Stimulated activated CD4-positive, alpha-beta T cell treated with anti-CD3 and anti-CD28 coated beads, TNF-alpha, amount 100 ng/mL, for 48 hours (primary cell): ENCODE measurements at places on chromosomes 13 and 19.

DNA sequence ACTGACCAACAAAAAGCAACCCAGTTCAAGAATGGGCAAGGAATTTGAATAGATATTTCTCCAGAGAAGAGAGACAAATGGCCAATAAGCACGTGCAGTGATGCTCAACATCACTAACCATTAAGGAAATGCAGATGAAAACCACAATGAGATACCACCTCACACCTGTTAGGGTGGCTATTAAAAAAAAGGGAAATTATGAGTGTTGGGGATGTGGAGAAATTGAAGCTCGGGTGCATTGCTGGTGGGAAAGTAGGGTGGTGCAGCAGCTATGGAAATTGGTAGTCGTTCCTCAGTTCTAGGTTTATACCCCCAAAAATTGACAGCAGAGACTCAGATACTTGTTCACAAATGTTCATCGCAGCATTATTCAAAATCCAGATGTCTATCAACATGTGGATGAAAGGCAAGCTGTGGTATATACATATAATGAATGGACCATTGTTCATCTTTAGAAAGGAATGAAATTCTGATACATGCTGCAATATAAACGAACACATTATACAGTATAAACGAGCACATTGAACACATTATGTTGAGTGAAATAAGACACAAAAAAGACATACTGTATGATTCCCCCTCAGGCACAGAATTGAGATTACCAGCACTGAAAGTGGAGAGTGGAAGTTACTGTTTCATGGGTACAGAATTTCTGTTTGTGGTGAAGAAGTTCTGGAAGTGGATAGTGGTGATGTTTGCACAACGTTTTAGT, 927 bp downstream of the CHAMP1 start:
- DNase-seq: no peak

DNA sequence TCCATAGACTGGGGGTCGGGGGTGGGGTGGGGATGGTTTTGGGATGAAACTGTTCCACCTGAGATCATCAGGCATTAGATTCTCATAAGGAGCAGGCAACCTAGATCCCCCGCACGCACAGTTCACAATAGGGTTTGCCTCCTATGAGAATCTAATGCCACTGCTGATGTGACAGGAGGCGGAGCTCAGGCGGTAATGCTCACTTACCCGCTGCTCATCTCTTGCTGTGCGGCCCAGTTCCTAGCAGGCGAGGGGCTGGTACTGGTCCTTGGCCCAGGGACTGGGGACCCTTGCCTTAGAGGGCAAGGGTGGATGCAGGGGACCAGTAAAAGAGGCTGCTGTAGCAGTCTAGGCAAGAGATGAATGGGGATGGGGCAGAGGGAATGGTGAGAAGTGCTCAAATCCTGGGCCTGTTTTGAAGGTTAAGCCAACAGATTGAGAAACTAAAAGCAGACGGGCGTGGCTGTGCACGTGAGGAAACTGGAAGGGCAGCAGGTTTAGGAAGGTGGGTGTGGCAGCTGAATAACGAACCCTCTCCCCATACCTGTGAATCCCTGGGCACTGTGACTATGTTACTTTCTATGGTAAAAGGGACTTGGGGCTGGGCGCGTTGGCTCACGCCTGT, 1.5 kb upstream of the ERICH4 start:
- DNase-seq: no peak

- no peak for DNase-seq
Observed at GRCh38 chr13:49444524-49445395, 686 bp downstream of the SETDB2 start.

GRCh38 chr13:99991013-99991827, 9.6 kb downstream of the ZIC2 start:
- no peak for DNase-seq

GRCh38 chr19:343451-343931, 1.1 kb downstream of the MIER2 start:
- DNase-seq: no peak

DNA sequence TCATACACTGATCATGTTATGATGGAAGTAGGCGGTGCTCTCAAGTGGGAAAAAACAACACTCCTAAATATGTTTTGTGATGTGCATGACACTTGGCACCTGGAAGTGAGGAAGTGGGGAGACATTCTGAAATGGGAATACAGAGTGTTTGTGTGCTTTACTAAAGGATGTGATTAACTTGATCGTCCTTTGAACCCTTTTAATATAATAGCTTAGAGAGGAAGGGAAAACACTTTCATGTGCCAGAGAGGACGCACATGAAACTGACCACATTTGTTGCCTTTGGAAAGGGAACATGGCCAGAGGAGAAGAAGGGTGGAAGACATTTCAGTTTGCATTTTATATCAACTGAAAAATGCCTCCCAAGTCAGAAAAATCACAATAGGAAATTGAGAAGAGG, 31.4 kb downstream of the SMAD9 start:
- no peak for DNase-seq

- DNase-seq: no peak
Observed at GRCh38 chr13:98252931-98253470, 75.9 kb upstream of the RNF113B start.

DNA sequence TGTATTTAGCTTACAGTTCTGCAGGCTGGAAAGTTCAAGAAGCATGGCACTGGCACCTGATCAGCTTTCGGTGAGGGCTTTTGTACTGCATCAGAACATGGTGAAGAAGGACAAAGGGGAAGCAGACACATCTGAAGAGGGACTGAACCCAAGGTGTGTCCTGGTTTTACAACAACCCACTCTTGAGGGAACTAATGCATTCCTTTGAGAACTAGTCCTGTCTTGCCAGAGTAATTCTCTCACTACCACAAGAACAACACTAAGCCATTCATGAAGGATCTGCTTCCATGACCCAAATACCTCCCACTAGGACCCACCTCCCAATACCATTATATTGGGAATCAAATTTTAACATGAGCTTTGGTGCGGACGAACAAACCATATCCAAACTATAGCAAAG, 93.6 kb downstream of the RFC3 start:
- no peak for DNase-seq

- DNase-seq: no peak
Observed at GRCh38 chr13:26943748-26944147, 183.2 kb upstream of the GPR12 start.

DNA sequence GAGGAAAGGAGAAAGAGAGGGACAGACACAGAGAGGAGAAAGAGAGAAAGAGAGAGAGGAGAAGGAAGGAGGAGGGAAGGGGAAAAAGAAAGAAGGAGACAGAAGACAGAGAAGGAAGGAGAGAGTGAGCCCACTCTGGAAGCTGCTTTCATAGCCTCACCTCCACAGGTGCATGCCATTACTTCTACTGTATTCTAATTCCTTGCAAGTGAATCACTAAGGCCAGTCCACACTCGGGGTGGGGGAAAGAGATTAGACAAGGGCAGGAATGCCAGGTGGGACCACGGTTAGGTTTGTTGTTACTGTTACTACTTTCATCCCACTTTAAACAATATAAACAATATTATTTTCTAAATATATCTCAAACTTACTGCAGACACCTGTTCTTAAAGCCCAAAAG, 684.5 kb upstream of the ARGLU1 start:
- DNase-seq: no peak

DNA sequence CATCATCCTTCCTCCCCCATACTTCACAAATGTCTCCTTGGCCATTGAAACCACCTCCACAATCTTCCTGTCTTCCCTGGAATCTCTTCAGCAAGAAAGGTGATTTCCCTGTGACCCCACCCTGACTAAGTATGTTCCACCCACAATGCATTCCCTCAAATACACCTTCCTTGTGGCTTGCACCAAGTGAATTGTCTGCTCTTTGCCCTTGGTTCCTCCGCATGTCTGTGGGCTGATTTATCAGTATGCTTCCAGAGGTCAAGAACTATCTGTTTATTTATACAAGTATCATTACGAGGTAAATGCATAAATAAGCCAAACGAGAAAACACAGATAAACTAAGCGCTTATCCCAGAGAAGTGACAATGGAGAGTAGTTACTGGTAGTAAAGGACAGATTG, 45.4 kb upstream of the POMP start:
- no peak for DNase-seq

- DNase-seq: no peak
Observed at GRCh38 chr13:42312817-42313431, 41.0 kb downstream of the AKAP11 start.

DNA sequence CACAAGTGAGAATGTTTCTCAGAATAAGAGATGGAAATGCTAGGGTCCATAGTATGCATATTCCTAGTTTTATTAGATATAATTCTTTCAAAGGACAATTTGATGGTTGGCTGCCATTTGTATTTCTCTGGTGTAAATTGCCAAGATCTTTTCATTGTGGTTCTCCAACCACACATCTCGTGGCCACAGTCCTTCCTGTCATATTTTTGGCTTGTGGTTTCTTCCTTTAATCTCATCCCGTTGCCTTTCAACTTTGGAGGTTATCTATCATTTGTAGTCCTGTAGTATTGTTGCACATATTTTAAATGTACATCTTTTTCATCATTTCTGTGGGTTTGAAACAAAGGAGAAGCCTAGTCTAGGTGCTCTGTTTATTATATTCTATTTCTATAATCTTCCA, 61.2 kb downstream of the WASF3 start:
- no peak for DNase-seq

GRCh38 chr13:86757236-86757978, 913.8 kb upstream of the SLITRK5 start:
- no peak for DNase-seq

- no peak for DNase-seq
Observed at GRCh38 chr13:101424381-101425155, 8.3 kb upstream of the NALCN start.

GRCh38 chr13:42048684-42049453, 421 bp downstream of the DGKH start:
- DNase-seq: peak; percentile 35

- no peak for DNase-seq
Observed at GRCh38 chr13:97335488-97336134, 98.4 kb upstream of the RAP2A start.

DNA sequence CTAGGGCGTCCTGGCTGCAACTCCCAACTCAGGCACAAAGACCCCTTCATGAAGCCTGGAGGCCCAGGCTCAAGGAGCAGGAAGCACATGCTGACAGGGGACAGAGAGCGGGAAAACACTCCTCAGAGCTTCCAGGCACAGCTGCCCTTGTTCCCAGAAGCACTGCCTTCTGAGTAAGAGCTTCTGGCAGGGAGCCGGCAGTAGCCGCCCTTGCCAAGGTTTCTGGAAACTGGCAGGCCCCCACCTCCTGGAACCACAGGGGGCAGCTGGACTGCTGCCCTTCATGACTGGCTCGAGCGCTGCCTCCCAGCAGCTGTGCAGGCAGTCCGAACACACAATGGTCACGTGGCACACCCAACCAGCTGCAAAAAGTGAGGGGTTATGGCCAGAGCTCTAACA, 33.6 kb upstream of the EPHX3 start:
- no peak for DNase-seq

DNA sequence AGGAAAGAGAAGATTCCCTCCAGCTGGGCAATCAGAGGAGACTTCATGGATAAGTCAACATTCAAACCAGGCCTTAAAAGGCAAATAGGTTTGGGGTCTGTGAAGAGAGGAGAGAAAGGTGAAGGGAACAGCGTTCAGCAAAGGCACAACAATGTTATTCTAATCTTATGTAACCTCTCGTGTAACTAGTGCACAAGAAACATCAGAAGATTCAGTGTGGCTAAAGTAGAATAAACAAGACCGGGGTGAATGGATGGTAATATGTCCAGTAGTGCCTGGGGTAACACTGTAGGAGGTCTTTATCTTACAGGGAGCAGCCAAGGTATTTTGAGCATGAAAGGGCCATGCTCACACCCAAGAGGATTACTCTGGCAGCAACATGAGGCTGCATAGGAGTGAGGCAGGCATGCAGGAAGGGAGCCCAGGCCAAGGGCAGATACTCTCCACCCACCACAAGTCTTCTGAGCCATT, 24.1 kb downstream of the LHFPL6 start:
- DNase-seq: no peak

DNA sequence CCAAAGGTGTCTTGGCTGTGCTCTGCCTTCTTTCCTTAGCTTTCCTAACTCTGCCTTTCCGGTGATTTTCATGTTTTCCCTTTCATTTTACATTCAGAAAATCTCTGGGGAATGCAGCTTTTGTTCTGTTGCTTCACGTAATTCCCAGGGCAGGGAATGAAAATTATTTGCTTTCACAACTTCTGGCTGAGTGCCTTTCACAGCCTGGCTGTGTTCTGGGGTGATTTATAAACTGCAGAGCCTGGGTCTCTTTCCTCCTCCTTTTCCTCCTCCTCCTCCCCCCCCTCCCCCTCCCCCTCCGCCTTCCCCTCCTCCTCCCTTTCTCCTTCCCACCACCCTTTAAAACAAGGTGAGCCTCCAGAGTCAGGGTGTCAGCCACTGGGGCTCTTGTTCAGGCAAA, 84.3 kb downstream of the RNASEH2B start:
- no peak for DNase-seq

GRCh38 chr13:79281339-79281747, 124.7 kb downstream of the RBM26 start:
- no peak for DNase-seq

DNA sequence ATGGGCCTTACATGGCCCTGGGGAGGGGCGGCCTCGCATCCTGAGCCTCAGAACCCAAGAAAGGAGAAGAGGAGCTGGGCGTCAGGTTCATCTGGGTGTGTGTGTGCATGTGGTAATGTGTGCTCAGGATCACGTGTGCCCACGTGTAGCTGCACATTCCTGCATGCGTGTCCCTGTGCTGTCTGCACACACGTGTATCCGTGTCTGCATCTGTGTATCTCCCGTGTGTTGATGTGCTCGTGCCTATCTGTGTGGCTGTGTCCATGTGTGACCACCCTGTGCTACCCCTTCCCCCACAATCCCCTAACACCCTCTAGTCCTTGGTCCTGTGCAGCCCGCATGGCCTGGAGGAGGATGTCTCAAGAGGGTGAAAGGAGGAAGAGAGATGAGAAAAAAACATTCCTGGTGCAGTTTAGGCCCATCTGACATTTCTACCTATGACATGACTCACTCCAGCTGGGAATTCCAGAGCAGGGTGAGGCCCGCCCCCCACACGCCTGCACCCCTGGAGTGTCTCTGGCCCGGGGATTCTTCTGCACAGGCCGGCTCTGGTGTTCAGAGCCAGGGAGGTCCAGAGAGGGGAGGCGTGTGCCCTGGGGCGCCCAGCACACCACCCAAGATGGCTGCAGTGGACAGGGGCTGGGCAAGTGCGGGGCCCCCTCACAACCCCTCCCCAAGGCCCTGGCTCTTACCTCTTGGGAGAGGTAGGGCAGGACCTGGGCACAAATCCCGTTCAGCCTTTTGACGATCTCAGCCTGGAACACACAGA, 7.1 kb downstream of the TLE5 start:
- no peak for DNase-seq

- no peak for DNase-seq
Observed at GRCh38 chr13:50355797-50356196, 340.6 kb downstream of the KCNRG start.

DNA sequence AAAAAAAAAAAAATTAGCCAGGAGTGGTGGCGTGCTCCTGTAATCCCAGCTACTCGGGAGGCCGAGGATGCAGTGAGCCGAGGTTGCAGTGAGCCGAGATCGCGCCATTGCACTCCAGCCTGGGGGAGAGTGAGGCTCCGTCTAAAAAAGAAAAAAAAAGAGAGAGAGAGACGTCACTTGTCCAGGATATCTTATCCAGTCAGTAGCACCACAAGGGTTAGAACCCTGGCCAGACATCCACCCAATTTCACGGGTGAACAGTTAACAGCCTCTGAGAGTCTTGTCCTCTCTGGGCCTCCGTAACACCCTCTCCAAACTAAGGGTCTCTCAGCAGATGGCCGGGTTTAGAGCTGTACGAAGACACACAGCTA, 917 bp upstream of the CLPTM1 start:
- DNase-seq: no peak

- DNase-seq: no peak
Observed at GRCh38 chr19:3778104-3778867, 6.3 kb upstream of the RAX2 start.
